ENCODE measurements at places on chromosomes 5 and 9.

DNA sequence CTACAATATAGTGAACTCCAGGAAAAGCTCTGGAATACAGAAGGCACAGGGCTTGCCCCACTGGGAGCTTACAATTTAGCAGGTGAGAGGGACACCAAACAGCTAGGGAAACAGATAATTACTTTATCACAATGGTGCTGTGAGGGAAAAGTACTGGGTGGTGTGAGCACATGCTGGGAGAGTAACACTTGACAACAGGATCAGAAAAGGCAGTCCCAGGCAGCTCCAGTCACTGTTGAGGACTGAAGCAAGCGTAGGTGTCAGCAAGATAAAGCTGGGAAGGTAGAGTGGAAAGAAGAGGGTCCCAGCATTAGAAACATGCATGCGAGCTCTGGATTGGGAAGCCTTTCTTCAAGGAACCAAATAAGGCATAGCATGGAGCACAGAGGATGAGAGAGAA lies 296.0 kb downstream of the ATPSCKMT start:
- DNase-seq: no peak

DNA sequence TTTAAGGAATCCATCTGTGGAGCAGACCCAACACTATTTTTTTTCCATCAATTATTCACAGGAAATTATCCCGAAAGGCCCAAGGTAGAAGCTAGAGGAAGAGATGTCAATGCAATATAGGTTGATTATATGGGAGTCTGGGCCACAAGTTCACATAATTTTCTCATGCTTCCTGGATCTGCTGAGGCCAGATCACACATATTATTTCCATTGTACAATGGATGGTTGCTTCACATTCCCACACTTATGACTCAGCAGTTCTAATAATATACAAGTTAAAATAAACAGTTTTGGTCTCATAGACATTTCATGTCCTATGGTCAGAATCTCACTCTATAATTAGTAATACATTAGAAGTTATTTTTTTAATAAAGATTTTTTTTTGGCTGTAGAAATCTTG lies 66.0 kb upstream of the PTPRD start:
- peak; percentile 4 for DNase-seq

GRCh38 chr5:83000922-83001321 lies 76.3 kb downstream of the TMEM167A start:
- no peak for DNase-seq

DNA sequence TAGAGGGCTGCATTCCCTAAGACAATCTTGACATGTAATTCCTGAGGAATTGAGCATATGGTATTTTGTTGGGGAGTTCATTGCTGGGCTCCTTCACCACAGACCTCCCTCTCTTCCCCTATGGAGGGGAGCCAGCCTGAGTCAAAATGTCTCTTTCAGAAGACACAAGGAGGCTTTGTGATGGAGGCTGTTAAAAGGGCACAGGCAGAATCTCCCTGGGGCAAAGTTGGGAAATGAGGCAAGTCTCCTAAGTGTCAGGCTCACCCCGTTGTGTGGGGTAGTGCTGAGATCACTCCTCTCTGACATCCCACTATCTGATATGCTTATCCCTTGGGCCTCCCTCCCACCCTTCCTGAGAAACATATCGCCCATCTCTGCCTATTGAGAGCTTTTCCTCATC lies 30.6 kb downstream of the GFRA3 start:
- DNase-seq: peak; percentile 82
